ENCODE measurements at places on chromosomes 2 and 18. TPM values are rescaled to one million over a fixed set of nuclear protein-coding genes. Genes with fewer than 3 reads are reported as not detected.

The LDLRAD4 gene
- 11.3 TPM for polyA plus RNA-seq

- no peak for DNase-seq
Measured at GRCh38 chr2:168434146-168434545, 21.9 kb upstream of the CERS6 start.

The STARD6 gene
- 0.27 TPM for polyA plus RNA-seq

The SF3B6 gene
- polyA plus RNA-seq: 147 TPM

The ST8SIA5 gene
- 0.78 TPM for polyA plus RNA-seq

- no peak for DNase-seq
Measured at GRCh38 chr2:20635113-20635510, 15.8 kb downstream of the HS1BP3 start.

DNA sequence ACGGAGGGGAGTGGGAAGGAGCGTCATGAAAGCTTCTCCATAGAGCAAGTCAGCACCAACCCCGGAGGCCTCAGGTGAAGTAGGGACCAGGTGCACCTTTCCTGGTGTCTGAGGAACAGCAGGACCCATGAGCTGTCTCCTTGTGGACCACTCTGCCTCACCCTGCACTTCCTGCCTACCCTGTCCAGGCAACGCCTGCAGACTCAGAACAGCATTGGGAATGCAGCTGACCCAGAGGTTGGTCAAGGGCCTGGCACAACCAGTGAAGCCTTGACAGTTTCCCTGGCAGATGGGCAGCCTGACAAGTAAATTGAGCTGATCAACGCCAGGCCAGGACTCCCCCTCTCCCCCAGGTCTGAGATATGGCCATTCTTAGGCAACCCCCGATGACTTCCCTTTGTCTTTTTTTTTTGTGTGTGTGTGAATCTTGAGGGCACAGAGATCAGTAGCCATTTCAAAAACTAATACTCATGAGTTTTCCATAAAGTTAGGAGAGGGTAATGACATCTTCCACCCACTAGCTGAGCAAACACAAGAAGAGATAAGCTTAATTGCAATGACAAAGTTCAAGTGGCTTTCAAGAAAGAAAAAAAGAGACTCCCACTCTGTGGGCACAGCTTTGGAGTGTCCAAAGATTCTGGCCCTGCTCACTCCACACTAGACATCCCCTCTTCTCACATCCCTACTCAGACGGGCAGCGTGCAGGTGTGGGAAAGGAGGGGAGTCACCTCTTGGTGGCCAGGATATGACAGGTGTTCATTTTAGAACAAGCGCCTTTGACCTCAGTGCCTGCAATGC is 3.5 kb upstream of the FABP1 start:
- DNase-seq: no peak

- no peak for DNase-seq
Measured at GRCh38 chr2:3450385-3451010, 68.8 kb downstream of the ADI1 start.

The CYP27A1 gene
- polyA plus RNA-seq: 63.2 TPM

DNA sequence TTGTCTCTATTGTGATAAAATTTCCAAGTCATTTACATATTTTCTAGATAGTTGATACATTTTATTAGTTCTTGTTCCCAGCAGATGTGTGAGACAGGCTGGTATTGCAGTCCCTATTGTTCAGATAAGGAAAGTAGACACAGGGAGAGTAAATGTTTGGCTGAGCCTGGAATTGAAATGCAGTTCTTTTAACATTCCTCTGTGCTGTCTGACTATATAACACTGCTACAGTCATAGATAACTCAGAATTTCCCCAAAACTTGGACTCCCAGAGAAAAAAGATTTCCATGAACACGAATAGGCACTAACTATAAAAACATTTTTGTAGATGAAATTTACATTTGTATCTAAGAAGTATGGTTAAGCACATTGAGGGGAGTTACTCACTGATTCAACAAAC is 71.4 kb downstream of the PLCL1 start:
- DNase-seq: no peak

- no peak for DNase-seq
Measured at GRCh38 chr18:2805970-2806943, 40.5 kb upstream of the EMILIN2 start.

- no peak for DNase-seq
Measured at GRCh38 chr2:8215159-8215863, 466.5 kb upstream of the ID2 start.

GRCh38 chr2:99187011-99187410 is 6.0 kb downstream of the MRPL30 start:
- DNase-seq: no peak

GRCh38 chr2:57373530-57373929 is 673.1 kb upstream of the VRK2 start:
- no peak for DNase-seq

GRCh38 chr2:112824694-112825085 is 11.9 kb downstream of the IL1B start:
- no peak for DNase-seq

DNA sequence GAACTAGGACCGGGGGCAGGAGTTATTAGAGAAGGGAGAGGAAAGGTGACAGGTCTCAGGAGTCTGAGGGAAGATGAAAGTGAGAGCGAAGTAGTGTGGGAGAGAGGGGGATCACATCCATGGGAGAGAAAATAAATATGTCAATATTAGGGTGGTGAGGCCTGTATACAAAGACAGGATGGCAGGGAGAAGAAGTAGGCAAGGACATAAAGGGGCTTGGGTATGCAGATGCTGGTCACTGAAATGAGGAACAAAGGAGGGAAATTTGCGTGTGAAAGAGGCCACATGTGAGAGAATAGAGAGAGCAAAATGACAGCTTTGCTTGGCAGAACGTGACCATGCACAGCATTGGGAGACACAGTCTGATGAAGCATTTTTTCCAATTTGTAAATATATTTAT is 13.6 kb downstream of the METAP1D start:
- no peak for DNase-seq

The CD8B2 gene
- polyA plus RNA-seq: 0.73 TPM

The KCNIP3 gene
- 15.5 TPM for polyA plus RNA-seq

DNA sequence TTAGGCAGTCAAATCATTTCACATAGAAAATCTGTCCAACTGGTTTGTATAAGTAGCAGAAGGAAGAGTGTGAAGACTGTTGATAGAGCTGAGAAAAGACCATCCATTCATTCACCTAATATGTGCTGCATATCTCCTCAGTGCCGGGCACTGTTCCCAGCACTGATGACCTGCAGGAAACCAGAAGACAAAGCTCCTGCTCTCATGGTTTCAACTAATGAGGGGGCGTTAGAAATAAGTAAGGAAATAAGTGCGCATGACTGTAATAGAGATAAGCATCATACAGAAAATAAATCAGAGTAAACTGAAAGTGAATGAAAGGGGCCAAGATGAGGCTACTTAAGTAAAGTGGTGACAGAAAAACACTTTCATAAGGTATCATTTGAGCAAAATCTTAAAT is 427.5 kb upstream of the CDH20 start:
- DNase-seq: no peak

GRCh38 chr2:124838406-124838805 is 813.3 kb downstream of the CNTNAP5 start:
- no peak for DNase-seq
